ENCODE measurements at places on chromosomes 7 and 10.

GRCh38 chr10:20276127-20276979 lies 460.1 kb downstream of the PLXDC2 start:
- DNase-seq = no peak

GRCh38 chr10:130470286-130470685 lies 334.1 kb downstream of the GLRX3 start:
- no peak for DNase-seq

DNA sequence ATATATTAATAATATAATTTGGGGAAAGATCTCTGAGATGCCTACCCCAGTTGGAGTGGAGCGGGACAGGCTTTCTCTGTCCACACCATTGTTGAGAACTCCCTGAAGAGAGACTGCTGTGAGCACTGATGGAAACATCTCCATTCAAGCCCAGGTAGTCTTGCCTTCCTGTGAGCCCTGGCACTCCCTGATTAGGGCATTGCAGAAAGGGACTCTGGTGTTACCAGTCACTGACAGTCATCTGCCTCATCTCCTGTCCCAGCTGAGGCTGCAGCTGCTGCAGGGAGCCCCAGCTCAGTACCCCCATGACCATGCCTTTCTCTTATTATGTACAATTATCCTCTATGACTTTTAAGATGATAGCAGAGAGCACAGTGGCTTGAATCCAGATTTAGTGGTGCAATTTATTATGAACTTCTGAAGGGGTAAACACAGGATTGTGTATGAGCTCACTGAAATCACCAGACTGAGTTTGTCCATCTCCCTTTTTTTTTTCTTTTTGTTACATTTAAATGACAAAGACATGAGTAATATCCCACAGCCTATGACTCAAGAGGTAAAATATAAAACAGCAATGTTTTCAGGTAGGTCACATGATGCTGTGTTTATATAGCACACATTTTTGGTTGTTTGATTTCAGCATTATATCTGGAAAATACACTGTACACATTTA lies 236.9 kb downstream of the SLC25A13 start:
- DNase-seq = no peak

DNA sequence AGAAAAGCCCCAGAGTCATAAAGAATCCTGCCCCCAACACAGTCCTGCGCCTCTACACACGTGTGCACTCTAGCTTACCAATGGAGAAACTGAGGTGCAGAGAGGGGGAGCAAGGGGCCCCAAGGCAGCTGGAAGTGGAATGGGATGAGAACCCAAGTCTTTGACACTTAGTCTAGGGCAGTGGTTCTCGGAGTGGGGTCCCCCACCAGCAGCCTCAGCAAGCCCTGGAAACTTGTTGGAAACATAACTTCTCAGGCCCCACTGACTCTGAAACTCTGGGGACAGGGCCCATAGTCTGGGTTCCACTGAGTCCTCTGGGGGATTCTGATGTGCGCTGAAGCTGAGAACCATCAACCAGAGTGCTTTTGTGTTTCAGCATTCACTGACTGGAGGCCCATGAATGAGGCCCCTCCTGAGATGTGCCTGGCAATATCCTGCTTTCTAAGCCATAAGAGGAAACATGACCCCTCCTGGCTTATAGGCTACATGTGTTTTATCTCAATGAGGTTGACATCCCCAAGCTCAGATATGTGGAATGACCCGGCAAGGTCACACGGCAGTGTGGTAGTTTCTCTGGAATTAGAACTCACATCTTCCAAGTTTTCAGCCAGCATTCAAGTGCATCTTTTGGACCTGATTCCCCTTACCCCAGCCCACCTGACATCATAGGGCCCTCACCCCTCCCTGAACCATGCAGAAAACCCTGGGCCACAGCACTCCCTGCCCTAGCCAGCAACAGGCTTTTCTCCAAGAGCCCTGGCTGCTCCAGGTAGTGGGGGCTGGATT lies 147.3 kb upstream of the PCBD1 start:
- no peak for DNase-seq

- DNase-seq = no peak
These were observed 120.4 kb downstream of the PKD1L1 start for GRCh38 chr7:47827871-47828270.

DNA sequence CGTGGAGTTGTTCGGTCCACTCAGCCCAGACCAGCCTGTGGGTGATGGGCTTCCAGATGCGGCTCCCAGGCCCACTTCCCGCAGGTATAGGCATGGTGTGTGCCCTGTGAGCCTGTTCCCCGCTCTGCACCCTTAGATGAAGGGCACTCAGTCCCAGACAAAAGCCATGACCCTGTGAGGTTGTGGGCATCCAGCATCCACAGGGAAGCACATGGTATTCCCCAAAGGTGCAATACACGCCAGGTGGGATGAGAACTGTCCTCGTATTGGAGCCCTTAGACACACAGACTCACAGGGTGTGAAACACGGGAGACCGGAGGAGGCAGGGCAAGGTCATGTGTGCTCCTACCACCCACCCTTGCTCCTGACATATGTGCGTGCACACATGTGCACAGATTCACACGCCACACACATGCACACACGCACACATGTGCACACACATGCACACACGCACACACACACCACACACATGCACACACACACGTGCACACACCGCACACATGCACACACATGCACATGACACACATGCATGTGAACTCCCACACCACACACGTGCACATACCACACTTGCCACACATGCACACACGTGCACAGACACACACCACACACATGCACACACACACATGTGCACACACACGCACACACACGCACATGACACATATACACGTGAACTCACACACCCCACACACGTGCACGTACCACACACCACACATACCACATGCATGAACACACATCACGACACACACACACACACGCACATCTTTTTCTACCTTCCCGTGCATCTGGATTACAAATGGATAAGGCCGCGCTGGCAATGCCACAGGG lies 319.4 kb downstream of the WDR37 start:
- no peak for DNase-seq

DNA sequence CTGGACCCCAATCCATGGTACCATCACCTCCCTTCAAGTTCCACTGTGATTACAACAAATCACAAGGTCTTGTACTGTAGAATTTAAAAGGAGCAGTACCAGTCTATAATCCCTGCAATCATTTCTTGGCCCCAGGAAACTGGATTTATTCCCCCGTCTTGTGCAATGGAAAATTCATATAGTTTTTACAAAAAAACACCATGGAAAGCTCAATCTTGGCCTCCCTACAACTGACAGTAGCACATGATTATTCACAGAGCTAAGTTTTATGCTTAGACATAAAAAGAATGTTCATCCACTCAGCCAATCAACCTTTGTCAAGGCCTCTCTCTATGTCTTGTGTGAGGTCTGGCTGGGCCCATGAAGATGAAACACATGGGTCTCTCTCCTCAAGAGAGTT lies 10.2 kb downstream of the DGKI start:
- no peak for DNase-seq

- DNase-seq = no peak
These were observed 111.8 kb upstream of the FOXP2 start for GRCh38 chr7:114302858-114303257.

- no peak for DNase-seq
These were observed 20.3 kb downstream of the ELAPOR2 start for GRCh38 chr7:87038993-87039690.

- no peak for DNase-seq
These were observed 64.0 kb upstream of the CTTNBP2 start for GRCh38 chr7:117937049-117937752.

GRCh38 chr10:101028446-101029337 lies 2.2 kb downstream of the PDZD7 start:
- no peak for DNase-seq

DNA sequence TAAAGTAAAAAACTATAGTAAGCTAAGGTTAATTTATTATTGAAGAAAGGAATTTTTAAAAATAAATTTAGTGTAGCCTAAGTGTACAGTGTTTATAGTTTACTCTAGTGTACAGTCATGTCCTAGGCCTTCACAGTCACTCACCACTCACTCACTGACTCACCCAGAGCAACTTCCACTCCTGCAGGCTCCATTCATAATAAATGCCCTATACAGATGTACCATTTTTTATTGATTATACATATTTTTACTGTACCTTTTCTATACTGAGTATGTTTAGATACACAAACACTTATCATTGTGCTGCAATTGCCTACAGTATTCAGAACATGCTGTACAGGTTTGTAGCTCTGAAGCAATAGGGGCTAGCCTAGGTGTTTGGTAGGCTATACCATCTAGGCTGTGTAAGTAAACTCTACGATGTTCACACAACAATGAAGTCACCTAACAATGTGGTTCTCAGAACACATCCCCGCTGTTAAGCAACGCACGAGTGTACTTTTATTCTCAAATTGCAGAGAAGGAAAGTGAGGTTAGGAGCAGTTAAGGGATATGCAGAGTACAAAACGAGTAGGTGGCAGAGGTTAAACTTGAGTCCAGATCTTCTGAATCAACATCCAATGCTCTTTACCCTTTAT lies 38.9 kb upstream of the PLCE1 start:
- DNase-seq = no peak

- no peak for DNase-seq
These were observed 86.2 kb upstream of the CACUL1 start for GRCh38 chr10:118840776-118841468.

DNA sequence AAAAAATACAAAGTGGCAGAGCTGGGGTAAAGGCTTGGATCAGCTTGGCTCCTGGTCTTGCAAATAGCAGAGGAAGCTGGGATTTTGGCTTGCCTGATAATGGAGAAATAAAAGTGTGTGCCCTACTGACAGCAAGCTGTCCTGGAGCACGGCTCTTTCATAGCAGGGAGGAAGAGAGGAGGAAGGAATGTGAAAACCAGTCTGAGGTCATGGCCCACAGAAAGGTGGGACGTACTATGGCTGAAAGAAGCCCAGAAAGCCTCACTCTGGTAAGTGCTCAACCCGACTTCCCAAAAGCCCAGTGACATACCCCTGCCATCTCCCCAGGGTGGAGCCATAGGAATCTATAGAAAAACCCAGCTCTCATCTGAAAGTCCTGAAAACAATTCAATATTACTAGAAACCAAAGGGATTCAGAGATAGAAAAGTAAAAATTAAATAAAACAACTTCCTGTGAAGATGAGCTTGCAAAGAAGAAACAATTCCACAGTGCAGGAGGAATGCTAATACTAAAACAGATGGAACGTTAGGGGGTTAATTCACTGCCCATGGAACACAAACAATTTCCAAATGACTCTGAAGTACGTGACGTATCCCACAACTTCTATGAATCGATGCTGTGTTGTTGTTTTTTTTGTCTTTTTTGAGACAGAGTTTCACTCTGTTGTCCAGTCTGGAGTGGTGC lies 246.7 kb upstream of the PTN start:
- no peak for DNase-seq

DNA sequence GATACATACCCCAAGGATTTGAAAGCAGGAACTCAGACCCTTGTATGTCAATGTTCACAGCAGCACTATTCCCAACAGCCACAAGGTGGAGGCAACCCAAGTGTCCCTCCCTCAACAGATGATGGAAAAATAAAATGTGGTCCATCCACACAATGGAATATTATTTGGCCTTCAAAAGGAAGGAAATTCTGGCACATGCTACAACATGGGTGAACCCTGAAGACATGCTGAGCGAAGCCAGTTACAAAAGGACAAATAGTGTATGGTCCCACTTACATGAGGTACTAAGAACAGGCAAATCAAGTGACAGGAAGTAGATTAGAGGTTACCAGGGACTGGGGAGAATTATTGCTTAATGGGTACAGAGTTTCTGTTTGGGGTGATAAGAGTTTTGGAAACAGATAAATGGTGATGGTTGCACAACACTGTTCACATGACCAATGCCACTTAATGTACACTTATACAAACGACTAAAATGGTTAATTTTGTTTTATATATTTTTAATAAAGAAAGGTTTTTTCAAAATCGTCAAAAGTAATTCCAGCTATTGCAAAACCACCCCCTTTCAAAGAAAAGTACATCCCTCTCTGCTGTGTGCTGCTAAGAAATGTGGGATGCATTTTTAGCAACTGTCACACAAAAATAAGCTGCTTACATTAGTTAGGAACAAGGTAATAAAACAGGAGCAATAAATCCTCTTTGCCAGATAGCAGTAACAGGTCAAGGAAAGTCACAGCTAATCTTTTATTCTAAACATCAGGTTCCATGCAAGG lies 85.7 kb downstream of the GRB10 start:
- no peak for DNase-seq

- no peak for DNase-seq
These were observed 73.3 kb downstream of the FAM53B start for GRCh38 chr10:124670849-124671248.

DNA sequence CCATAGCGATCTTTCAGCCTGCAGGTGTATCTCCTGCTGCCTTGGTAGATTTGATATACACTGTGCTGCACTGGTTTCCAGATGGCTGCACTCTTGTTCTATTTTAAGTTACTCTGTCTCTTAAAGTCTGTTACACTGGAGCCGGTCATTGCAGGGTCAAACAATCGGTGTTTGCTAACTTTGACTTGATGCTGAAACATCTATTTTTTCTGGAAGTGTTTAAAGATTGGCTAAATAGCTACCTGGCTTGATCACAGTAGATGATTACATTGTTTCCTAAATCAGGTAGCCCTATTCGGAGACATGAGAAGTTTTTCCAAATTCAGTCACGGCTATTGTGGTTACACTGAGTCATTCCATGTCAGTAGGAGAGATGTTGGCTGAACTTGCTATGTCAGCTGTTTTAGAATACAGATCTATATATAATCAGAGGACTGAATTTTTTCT lies 574.8 kb downstream of the ETV1 start:
- DNase-seq = no peak

Data from NCI-H446 treated with DMSO at 0.1 percent for 48 hours (cell line).